NCI-H2081 treated with DMSO at 0.1 percent for 48 hours (cell line): ENCODE measurements at places on chromosomes 1 and 21.

GRCh38 chr1:212157252-212157651 lies 121.7 kb downstream of the DTL start:
- DNase-seq: no peak

DNA sequence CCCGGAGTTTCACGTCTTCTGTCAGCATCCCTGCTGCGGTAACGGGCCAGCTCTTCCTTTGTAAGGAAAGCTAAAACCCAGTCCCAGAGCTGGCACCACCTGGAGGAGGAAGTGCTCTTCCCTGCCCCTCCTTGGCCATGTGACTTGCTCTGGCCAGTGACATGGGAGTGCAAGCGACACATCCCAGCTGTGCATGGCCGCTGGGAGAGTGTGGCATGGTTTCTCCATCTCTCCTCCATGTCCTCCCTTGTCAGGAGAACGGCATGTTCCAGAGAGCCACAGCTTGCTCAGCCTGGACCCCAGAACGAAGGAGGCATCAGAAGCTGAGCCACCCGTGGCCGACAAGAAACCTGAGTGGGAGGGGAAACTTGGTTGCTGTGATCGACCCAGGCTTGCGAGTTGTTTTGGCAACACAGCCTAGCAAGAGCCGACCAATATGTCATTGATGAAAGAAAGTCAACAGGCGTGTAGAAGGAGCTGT lies 2.7 kb upstream of the PRXL2B start:
- DNase-seq: no peak

GRCh38 chr1:201696217-201696761 lies 132.7 kb upstream of the IPO9 start:
- DNase-seq: no peak

DNA sequence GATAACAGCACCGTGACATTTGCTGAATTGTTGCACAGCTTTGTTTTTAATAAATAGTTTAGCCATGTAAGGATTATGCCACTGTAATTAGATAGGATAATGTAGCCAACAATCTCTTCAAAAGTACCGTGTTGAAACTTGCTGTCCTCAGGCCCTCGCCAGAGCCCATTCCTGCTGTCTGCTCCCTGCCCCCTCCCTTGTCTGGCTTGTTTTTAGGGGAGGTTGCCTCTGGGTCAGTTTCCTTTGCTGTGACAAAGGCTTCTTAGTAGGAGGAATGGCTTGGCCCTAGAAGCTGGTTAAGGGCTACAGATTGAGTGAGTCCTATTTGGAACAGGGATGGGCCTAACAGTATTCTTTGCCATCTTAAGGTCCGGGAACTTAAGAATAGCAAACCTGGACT lies 107.9 kb downstream of the LMO4 start:
- no peak for DNase-seq

DNA sequence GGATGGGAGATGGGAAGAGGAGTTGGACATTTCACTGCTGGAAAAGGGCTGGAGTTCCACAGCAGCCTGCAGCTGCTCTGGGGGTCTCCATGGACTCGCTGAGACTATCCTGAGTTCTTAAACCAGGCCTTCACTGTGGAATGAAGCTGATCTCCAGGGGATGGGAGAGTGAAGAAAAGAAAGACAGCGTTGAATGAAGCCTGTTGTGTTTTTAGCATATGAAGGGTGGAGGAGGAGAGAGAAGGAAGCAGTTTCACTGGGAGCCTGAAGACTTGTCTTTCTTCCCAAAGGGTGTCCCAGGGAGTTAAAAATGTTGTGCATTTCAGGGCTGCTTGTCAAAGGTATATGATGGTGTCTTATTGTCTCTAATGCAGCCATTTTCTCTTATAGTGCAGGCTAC lies 9.2 kb downstream of the ROR1 start:
- no peak for DNase-seq

DNA sequence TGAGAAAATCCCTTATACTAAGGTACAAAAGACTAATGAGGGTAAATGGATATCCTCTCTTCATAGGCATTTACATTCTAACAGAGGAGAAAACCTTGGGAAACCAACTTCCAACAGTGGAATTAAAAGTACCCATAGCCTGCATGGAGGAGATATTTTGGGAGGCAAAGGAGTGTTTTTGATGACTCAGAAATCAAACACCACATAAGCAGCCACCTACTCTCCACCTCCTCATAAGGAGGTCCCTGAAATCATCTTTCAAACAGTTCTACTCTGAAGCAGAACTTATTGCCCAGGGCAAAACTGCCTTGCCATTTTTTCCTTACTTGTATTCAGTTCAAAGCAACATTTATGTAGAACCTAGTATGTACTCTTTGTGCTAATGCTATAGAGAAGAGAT lies 211.3 kb downstream of the KCNH1 start:
- DNase-seq: no peak

DNA sequence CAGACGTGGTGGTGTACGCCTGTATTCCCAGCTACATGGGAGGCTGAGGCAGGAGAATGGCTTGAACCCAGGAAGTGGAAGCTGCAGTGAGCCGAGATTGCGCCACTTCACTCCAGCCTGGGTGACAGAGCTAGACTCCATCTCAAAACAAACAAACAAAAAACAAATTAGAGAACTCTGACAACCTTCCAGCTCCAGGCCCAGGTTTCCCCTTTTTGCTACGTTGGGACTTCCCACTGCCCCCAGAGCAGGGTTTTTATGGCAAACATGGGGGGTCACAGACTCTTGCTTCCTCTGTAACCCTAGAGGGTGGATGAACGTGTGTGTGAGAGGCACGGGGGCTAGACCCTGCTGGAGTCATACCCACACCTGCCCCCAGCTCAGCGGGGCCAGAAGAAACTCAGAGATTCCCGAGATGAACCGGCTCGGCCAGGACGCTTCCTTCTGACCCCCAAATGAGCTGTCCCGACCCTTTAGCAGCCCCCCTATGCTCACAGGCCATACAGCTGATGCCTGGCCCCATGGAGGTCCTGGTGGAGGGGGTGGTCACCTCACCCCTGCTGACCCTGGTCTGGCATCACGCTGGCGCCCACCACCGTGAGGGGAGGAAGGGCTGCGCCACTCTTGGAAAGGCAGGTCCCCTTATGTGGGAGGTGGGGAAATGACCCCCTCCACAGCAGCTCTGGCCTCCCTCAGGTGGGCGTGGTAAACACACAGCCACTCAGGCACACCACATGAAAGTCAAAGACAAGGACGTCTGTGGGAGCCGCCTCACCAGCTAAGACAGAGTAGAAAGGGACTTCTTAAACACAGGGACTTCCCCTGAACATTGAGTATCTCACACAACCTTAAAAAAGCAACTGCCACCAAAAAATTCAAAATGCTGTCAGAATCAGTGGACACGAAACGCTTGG lies 7.1 kb downstream of the GPR157 start:
- DNase-seq: no peak

DNA sequence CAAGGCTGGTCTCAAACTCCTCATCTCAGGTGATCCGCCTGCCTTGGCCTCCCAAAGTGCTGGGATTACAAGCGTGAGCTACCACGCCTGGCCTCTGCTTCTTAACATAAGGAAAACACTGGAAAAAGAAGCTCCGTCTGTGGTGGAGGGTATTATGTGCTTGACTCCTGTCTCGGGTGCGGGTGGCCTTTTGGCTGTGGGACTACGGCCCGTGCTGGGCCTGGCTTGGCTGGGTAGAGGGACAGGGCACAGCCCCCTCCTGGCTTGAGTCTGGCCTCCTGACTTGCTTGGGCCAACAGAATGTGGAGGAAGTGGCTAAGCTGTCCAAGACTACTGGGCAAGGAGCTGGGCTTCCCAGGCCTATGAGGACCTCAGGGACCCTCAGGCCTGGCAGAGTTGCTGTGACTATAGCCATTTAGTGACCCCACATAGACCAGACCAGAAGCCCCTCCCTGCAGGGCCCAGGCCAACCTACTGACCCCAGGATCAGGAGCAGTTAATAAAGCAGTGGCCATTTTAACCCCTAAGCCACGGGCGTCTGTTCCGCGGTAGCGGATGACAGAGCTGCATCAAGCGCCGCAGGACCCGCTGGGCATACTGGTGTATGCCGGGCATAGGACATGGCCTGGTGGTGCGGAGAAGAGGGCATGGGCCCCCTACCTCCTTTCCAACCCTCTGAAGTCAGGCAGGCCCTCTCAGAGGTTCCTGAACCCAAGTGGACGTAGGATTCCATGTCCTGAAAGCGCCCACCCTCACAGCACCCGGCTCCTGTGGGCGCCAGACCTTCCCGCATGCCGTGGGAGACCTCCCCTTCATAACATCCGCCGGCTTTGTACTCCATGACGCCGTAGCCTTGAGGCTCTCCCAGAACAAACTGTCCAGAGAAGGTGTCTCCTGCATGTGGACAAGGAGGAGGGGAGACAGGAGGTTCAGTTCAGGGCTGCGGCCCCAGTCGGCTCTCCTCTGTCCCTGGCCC lies 4.4 kb downstream of the MORN1 start:
- DNase-seq: no peak

GRCh38 chr1:206784471-206784903 lies 12.2 kb upstream of the IL10 start:
- DNase-seq: no peak

DNA sequence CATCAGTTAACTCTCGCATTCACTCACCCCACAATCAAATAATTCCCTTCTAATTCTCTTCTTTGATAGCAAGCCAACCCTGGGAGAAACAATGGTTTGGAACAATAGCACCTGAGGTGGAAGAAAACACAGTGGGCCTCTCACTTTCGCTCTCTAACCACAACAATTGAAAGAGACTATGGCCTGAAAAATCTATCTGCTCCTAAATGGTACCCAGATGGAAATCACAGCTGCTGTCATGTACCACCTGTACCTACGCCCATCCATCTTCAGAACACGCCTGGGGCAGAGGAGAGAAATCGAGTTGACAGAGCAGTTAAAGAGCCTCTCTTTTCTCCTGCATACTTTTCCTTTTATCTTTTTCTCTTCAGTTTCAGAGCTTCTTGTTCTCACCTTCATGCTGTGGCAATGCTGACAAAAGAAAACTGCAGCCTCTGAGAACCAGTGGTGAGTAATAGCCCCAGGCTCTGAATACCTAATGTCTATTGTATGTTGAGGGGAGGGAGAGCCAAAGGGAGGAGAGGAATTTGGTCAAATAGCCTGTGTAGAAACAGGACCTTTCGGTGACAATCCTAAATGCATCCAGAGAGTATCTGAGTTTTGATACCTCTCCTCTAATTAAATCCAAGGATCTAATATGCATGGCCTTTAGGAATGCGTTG lies 57.7 kb downstream of the ZC3H11B start:
- no peak for DNase-seq

GRCh38 chr21:35254006-35254764 lies 205.1 kb upstream of the RUNX1 start:
- DNase-seq: no peak

- no peak for DNase-seq
Observed at GRCh38 chr1:226987179-226987536, 47.1 kb downstream of the COQ8A start.

DNA sequence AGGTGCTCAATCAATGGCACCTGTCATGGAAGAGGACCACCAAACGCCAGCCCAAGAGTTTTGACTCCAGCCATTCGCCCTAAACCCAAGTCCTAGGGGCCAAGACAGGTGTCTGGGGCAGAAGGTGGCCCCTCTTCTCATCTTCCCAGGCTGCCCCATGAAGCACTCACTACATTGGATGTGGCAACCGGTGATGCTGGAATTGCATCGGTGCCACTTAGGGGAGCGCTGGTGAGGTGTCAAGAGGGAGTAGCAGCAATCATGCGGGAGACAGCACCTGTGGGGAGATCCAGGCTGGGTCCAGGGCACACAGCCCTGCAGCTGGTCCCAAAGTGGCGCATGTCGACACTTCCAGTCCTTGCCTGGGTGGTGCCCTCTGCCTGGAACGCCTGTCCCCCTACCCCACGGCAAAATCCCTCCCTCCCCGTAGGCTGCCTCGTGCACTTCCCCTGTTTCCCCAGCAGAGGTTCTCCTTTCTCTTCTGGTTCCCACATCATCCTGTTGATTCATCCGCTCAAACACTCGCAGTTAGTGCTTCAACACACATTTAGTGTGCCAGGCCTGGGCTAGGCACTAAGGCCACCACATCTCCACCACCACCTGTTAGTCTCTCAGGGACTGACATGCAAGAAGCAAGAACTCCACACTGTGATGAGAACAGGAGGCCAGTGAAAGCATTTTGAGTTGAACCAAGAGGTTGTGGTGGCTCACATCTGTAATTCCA lies 18.5 kb downstream of the PLA2G2D start:
- DNase-seq: no peak

DNA sequence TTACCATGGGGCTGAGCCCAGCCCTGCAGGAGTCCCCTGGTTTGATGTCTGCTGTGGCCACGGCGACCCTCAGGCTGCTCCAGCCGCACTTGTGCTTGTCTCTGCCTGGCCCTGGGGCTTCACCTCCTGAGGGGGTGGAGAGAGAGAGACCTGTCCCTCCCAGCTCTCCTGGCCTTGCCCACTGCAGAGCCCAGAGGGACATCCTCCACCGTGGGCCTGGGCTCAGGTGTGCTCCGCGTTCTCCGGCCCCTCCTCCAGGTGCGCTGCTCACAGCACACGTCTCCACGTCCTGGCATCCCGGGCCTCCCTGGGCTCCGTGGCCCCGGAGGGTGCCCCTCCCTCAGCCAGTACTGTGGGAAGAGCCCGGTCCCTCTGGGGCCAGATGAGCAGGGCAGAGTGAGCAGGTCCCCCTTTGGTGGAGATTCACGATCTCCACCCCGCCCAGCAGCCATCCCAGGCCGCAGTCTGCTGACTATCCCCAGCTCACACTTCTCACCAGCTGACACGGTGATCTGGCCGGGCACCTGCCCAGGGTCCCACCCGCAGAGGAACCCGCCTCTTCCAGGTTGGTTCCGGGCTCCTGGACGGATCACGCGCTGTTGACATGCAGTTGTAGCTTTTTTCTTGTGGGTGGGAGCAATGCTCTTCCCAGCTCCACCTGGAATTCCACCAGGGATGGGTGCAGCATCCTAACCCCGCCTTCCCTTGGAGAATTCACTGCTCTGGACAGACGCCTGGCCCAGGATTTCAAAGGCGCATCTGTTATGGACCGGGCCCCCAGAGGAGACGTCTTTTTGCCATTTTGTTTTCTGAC lies 41.8 kb upstream of the POFUT2 start:
- no peak for DNase-seq

GRCh38 chr1:40986956-40987355 lies 7.5 kb downstream of the CTPS1 start:
- no peak for DNase-seq

DNA sequence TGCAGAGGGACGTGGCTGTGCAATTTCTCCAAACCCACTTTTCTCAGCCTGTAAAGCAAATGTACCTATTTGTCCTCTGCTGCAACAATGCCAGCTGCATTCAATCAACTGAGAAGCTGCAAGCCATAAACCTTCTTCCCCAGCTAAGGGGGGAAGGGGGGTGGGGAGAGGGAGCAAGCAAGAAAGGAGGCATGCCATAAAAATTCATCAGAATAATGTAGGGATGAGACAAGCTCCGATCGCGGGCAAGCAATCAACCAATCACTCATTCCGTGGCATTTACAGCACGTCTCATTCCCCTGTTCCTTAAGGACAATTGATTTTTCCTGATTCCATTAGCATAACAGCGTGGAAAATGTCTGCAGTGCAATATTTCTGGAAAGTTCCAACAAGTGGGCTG lies 144.8 kb downstream of the DMRTA2 start:
- no peak for DNase-seq

DNA sequence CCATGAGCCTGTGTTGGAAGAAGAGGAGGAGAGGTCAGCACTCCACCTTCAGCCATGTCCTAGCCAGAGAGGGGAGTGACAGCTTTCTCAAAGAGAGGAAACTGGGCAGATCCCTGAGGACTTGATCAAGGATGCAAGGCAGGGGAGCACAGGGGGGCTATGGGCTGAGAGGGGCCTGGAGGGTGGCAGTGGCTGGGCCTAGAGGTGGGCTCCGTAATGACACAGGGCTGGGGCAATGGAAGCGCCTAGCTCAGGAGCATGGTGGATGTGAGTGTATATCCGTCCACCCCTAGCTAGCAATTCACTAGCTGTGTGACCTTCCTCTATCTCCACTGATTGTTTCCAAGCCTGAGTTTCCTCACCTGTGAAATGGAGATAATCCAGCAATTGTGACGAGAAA lies 32.6 kb downstream of the NEK2 start:
- DNase-seq: no peak
